Testis (tissue), 5 donors: ENCODE measurements at places on chromosomes 1 and 21. TPM values are rescaled to one million over a fixed set of nuclear protein-coding genes. Genes with fewer than 3 reads are reported as not detected.

GRCh38 chr1:176754676-176755075, 291.7 kb downstream of the PAPPA2 start:
- DNase-seq = no peak

CYP2J2 gene
- polyA plus RNA-seq = 8.1 TPM

DNA sequence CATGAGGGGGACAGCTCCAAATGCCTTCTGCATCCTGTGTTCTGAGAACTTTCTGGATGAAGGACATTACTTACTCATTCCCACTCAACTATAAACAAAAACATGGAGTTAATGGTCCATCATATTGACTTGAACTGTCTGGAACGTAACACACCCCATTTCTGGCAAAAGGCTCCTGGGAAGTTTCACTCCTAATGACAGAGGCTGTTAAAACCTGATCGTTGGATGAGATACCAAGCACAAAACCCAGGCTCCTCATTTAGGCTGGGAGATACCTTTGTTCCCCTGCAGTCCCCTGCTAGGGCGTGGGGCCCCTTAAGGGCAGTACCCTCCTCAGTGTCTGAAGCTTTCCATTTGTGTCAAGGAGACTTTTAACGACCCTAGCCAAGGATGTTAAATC, 78.9 kb downstream of the RHOU start:
- no peak for DNase-seq

- peak; percentile 18 for DNase-seq
These were observed 2.6 kb upstream of the SPRR1A start for GRCh38 chr1:152981146-152981871.

GRCh38 chr1:17265162-17265561, 16.3 kb downstream of the PADI3 start:
- no peak for DNase-seq

ITGB2 gene
- 27.4 TPM for polyA plus RNA-seq

PTGFR gene
- 2.9 TPM for polyA plus RNA-seq

NCF2 gene
- 7.8 TPM for polyA plus RNA-seq

- no peak for DNase-seq
These were observed 2.1 kb upstream of the A3GALT2 start for GRCh38 chr1:33322870-33323585.

DNA sequence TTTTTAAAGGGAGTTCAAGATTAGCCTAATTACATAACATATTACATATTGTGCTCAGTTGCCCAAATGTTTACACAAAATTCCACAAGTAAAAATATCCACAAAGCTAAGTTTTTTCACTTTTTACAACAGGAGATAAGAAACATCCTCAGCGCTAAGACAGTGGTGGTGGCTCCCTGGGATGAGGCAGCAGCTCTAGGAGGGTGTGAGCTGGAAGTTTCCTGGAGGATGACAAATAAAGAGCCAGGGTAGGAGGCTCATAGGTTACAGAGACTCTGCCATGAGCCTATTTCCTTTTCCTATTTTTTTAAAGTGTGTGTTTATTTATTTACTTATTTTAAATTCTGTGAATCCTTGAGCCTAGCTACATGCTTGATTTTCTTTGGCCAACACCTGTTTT, 91.7 kb downstream of the COL24A1 start:
- no peak for DNase-seq

GSTM5 gene
- polyA plus RNA-seq = 10.6 TPM

DNA sequence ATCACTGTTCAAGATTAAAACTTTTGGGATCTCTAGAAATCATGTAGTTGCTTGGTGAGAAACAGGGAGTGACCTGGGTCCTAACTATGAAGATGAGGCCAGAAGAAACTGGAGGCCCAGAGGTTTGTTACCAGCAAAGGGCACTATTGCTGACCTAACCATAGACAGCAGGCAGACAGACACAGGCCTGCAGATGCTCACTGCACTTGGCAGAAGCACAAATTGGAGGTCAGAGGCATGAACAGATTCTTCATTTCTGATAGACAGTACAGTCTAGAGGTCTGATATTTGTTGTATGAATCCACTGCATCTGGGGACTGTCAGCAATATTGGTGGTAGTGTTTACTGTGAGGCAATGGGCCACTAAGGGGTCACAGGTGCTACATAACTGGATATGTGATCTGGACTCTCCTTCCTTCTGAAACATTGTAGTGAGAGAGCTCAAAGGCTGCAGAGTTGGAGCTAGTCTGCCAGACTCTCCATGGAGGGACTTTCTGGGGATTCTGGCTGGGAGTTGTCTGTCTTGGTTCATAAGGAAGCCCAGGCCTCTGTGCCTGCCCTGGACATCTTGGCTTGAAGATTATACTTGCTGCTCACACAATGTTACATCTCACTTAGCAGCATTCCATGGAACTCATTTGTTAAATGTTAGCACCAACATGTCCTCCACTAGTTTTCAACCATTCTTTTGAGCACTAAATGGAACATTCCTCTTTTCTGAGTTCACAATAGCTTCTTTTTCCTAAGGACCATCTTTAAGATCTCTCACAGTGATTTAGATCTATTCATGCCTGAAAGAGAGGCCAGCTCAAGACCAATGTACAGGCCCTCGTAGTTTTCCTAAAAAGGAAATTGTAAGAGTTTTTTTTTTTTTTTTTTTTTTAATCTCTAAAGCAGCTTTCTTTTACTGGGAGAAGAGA, 26.9 kb upstream of the CCN1 start:
- no peak for DNase-seq

DAB1 gene
- polyA plus RNA-seq = 1.7 TPM

DNA sequence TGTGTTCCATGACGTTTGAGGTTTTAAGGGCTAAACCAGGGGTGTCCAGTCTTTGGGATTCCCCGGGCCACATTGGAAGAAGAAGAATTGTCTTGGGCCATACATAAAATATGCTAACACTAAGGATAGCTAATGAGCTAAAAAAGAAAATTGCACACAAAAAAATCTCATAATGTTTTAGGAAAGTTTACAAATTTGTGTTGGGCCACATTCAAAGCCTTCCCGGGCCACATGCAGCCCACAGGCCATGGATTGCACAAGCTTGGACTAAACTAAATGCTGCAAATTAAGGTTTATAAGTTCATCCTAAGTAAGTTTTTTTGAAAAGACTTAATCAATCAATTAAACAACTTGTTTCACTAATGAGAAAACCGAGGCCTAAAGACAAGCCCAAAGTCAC, 21.9 kb downstream of the NIBAN1 start:
- DNase-seq = no peak

DNA sequence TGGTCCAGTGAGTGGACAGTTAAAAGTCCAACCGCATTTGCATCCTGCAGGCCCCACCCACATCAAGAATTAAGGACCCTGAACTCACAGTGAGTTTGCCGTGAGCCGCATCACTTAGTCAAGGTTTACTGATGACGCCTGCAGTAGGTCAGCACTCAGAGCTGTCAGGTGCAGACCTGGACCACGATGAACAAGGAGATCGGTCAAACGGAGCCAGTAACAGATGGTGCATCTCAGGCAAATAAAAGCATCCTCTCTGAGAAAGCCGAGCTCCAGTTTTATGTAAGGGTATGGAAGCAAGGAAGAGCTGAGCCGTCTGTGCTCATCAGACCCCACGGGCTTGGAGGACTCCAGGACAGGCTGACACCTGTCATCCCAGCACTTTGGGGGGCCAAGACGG, 4.5 kb downstream of the PRDM15 start:
- DNase-seq = no peak

KRTAP12-2 gene
- not detected for polyA plus RNA-seq

DNA sequence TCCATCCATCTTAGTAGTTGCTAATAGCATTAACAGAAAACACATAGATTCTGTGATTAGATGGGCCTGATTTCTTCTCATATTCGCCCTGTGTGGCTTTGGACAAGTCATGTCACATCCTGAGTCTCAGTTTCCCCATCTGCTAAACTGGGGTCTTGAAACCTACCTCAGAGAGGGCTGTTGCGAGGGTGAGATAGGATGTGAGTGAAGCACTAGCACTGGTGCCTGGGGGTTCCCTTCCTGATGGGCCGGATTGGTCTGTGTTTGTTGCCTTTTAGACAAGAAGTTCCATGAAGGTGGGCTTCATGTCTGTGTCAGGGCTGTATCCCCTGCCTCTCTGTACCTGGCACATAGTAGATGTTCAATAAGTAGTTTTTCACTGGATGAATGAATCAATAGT, 3.5 kb upstream of the MAN1C1 start:
- no peak for DNase-seq

DNA sequence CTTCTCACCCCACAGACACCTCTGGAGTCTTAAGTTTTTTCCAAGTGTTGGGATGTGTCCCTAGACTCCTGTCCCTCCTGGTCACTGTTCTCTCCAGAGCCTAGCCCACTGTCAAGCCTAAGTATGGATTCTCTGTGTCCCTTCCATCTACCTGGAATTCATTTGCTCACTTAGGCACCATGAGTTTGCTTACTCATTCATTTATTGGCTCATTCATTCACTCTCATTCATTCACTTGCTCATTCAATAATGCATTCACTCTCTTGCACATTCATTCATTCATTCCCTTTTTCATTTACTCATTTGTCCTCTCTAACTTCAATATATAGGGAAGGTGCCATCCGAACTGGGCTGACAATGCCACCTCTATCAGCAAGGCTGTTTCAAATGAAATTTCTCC, 1.6 kb downstream of the S100A16 start:
- no peak for DNase-seq

- DNase-seq = no peak
These were observed 523.9 kb downstream of the LMO4 start for GRCh38 chr1:87852410-87853161.

- peak; percentile 48 for DNase-seq
These were observed 98.8 kb downstream of the RABGAP1L start for GRCh38 chr1:174258148-174258550.

GRCh38 chr1:56215771-56216170, 363.6 kb downstream of the PLPP3 start:
- no peak for DNase-seq

- peak; percentile 38 for DNase-seq
These were observed 115.0 kb downstream of the TGFB2 start for GRCh38 chr1:218459878-218460711.

DNA sequence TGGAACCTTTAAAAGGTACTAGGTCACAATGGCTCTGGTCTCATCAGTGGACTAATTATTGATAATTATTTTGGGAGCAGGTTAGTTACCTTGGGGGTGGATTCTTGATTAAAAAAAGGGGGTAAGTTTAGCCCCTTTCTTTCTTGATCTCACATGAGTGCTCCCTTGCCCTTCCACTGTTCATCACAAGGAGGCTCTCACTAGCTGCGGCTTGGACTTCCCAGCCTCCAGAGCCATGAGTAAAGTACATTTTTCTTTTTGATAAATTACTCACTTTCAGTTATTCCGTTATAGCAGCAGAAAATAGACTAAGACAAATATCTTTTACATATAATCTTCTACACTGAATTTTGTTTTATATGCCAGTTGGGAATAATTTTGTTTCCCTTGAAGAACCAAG, 254.8 kb upstream of the DEPDC1 start:
- no peak for DNase-seq
